AG09309 (cell line): ENCODE measurements at places on chromosomes 11 and 22.

- peak; percentile 24 for DNase-seq
These were observed 64.1 kb downstream of the PRMT3 start for GRCh38 chr11:20451568-20451967.

- peak; percentile 64 for DNase-seq
These were observed 966 bp downstream of the AHNAK start for GRCh38 chr11:62545437-62546243.

GRCh38 chr11:35163702-35164496, 24.9 kb downstream of the CD44 start:
- DNase-seq = no peak

GRCh38 chr11:68364581-68364980, 52.2 kb downstream of the LRP5 start:
- no peak for DNase-seq

DNA sequence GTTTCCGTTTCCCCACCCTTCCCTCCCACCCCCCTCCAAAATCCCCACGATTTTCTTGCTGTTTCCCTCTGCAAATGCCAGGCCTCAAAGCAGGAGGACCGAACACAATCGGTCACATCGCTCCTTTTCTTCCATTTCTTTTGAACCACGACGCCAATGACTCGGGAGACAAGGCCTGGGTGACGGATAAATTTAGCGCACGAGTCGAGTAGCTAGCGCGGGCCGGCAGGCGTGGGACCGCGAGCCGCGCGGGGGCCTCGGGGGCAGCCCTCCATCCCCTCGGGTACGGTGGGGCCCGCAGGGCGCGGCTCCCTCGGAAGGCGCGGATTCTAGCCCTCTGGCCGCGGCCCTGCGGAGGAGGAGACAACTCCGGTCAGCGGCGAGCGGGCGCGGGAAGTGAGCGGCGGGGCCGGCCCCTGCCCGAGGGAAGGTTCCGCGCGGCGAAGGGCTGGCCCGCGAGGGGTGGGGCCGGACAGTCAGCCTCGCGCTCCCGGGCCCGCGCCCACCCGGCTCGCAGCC, 414 bp downstream of the JOSD1 start:
- no peak for DNase-seq

DNA sequence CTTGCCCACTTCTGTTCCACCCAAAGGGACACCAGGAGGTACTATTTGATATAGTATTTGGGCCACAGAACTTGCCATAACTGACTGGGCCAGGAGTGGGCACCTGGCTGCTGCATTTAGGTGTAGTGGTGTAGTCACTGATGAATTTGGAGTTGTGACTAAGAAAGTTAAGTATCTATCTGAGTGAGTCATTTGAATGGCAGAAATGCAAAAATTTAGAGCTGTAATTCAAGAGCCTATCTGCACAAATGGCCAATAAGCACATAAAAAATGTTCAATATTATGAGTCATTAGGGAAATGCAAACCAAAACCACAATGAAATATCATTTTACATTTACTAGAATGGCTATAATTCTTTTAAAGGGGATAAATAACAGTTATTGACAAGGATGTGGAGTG, 14.7 kb downstream of the GLYATL2 start:
- peak; percentile 41 for DNase-seq

DNA sequence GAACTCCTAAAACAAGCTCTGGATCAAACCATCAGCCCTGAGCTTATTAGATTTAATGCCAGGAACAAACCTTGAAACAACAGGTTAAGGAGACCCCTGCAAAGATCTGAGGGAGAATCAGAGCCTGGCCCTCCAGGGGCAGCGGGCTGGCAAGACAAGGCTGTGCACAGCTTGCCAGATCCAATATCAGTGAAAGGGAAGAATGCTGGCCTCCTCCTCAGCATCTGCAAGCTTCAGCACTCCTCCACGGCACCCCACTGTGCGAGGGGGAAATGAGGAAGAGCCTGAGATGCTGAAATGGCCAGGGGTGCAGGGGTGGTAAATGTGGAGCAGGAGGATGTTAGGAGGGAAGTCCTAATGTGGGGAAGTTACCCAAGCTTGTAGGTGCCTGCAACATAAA, 167.0 kb downstream of the TENM4 start:
- no peak for DNase-seq

GRCh38 chr11:27618281-27618915, 81.9 kb downstream of the BDNF start:
- no peak for DNase-seq

DNA sequence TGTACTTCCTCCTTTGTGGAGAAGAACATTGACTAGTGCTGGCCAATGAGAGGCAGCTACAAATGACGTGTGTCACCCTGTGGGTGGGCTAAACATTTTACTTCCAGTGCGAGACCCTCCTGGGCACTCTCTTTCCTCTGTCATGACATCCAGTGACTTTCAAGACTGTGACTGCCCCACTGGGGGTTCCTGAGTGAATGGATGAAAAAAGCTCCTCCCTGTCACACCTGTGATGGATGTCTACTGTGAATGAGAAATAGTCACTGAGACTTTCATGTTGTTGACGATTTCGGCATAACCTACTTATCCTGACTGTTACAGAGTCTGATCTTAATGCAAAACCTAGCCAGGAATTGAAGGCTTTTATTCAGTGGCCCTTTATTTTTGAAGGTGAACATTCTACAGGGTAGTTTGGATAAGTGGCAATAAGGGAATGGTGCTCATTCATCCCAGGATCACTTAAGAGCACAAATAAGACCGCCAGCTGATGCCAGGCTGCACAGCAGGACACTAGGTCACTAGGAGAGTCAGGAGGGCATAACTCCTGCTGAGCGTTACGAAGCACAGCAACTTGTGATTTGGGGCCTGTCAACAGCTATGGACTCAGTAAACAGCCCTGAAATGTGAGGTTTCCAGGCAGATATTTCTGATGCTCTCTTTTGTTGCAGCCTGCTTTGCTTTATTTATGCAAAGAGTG, 636.6 kb downstream of the NTM start:
- no peak for DNase-seq

- DNase-seq = no peak
These were observed 499.8 kb upstream of the CHORDC1 start for GRCh38 chr11:90722552-90723190.

DNA sequence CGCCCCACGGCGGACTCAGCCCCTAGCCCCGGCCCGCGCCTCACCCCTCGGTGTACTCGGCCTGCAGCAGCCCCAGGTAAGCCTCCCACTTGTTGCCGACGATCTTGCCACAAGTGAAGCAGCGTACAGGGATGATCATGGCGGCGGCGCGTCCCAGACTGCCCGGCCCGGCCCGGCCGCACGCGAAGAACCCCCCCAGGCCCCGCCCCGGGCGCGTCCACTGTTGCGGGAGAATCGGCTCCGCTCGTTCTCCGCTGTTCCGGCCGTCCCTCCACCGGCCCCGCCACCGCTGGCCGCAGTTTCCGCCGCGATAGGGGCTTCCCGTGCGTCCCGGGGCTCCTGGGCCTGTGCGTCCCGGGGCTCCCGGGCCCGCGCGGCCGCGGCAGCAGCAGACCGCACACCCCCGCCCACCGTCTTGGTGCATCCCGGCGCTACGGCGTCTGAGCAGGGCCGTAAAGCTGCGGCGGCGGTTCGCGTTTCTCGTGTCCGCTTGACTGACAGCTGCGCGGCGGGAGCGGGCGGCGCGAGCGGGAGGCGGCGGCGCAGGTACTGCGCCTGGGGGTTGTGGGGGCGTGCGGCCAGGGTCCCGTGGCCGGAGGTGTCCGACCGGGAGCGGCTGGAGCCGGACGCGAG, at the start of the genes POLR2L and TSPAN4:
Gene POLR2L, minus strand, starts transcription at position 160 of the 633 bp plus-strand sequence. Its CDS starts 21 bp downstream, at position 139.
Gene TSPAN4, plus strand, starts transcription at position 483 of the 633 bp plus-strand sequence. CDS start 7,453 bp downstream, outside the sequence.
- DNase-seq = no peak

GRCh38 chr22:31346733-31347250, 646 bp upstream of the PATZ1 start:
- DNase-seq = no peak

DNA sequence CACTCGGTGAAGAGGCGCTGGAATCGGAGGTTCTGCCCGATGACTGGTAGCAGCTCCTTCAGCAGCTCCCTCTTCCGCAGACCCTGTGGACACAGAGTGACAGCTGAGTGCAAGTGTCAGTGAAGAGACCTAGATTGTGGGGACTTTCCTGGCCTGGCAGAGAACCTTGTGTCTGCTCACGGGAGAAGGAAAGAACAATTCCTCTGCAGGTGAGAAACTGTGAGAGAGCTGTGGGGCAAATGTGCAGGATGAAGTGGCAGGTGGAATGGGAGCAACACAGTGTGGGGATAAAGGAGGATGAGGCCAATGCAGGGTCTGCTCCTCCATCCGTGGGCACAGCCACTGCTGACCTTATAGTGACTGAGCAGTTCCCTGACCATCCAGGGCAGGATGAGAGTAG, 40.0 kb upstream of the CLTCL1 start:
- no peak for DNase-seq

- peak; percentile 39 for DNase-seq
These were observed 18.1 kb upstream of the MRTFA start for GRCh38 chr22:40654522-40655167.

DNA sequence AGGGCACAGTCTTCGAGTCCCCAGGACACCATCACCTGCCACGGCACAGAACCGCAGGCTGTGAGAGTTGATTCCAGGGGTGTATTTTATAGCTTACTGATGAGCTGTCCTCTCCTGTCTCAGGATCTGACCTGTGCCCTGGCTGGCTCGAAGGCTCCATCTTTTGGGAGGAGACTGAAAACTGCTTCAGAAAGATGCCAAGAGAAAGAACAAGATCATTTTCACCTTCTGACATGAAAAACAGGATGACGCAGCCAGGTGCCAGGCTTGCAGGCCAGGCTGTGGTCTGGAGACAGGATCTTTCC, 2.2 kb downstream of the MRGPRD start:
- DNase-seq = no peak

DNA sequence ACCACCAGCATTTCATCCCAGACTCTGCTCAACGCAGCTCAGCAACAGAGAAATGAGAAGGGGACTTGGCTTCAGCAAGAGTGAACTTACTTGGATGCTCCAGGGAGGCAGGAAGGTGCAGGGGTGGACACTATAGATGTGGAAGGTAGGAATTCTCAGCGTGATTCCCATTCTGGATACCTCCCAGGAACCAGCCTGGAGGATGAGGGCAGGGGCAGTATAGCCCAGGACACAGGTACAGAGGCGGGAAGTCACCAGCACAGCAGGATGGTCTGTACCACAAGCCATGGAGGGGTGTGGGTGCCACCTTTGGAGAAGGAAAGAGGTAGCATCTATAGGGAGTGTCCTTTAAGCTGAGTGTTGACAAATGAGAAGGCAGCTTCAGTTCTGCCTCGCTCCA, 1275.2 kb downstream of the TBC1D22A start:
- DNase-seq = no peak

DNA sequence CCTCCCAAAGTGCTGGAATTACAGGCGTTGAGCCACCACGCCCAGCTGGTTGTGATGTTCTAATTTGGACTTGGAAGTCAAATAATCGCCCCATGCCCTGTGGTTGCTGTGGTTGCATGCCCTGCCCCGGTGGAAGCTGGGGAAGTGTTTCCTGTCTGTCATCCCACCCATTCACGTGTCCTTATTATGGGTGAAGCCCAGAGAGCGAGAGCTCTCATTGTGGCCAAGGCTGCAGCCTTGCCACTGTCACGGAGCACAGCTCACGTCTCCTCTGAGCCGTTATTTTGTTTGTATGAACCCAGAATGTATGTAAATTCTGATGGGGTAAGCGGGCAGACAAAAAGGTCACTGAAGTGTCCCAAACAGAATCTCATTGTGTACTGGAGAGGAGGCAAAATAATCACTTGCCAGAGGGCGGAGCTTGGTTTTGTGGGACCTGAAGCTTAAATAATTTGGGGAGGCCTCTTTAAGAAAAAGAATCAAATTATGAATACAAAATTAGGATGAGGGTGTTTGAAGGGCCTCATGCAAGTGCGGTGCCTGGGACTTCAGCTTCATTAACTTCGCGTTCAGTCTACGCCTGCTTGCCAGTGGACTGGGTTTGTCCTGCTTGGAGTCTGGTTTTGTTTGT, 25.8 kb upstream of the TREH start:
- DNase-seq = no peak

DNA sequence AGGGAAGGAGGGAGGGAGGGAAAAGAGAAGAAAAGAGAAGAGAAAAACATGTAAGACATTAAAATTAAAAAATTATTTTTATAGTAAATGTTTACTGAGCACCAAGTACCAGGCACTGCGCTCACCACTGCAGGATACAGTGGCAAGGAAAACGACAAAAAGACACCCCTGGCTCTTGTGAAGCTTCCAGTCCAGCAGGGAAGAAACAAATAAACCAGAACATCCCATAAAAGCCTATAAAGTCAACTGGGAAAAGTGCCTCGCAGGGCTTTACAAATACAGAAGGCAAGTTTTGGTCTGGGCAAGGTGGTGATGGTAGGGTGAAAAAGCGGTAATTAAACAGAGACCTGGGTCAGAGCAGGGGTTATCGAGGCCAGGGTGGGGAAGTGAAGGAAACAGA, 33.6 kb downstream of the LARGE1 start:
- no peak for DNase-seq

- DNase-seq = no peak
These were observed 438.1 kb downstream of the NTM start for GRCh38 chr11:131808470-131808869.

DNA sequence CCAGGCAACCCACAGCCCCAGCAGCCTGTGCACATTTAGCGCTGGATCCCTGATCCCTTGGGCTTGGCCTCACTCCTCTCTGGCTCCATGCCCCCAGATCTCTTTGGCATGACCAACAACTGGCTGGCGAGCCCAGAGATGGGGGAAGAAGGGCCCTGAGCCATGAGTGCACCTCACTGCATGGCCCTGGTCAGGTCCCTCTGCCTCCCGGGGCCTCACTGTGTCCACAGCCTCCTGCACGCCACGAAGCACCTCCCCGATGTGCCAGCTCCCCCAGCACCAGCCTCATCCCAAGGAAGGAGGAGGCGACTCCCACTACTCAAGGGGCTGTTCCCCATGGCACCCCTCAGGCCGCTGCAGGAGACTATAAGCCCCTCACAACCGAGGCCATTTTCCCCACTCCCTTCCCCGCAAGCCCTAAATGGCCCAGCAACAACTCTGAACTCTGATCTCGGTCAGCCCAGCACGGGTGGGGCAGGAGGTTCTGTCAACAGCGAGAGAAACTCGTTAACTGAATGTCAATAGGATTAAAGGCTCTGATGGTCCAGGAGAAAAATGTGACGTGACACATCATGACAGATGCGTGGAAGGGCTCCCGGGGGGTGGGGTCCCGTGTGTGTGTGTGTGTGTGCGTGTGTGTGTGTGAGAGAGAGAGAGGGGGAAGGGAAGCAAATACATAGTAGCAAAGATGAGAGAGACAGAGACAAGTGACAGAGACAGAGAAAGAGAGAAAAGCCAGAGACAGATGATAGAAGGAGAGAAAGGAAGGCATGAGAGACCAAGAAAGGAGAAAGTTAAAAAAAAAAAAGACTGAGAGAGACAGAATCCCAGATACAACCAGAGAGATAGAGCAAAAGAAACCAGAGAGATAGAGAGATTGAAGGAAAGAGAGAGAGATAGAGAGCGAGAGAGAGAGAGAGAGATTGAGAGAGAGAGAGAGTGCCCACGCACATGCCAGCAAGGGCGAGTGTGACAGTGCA, 28.4 kb upstream of the SYT7 start:
- DNase-seq = no peak
